ENCODE measurements at places on chromosomes 16 and 17.
A peak's percentile ranks its signal among the peaks of the same experiment; 100 is the strongest.

- peak overlapping the region; percentile 83 for H3K4me3 ChIP-seq
- peaks cover 52% of the 10 kb centered on the region for H3K4me1 ChIP-seq
- peak overlapping the region; percentile 98 for H3K27ac ChIP-seq
- no peaks in the 10 kb centered on the region for H3K27me3 ChIP-seq
- peak; percentile 96 for DNase-seq
- peaks cover 47% of the 10 kb centered on the region for H3K36me3 ChIP-seq
These were observed 742 bp downstream of the PFN1 start for GRCh38 chr17:4947411-4948165.

GRCh38 chr17:30780343-30780742 is 44.1 kb downstream of the CRLF3 start:
- H3K27ac ChIP-seq: peak overlapping the region; percentile 19
- no peaks in the 10 kb centered on the region for H3K4me1 ChIP-seq
- peaks cover 82% of the 10 kb centered on the region for H3K36me3 ChIP-seq
- DNase-seq: no peak
- H3K27me3 ChIP-seq: no peaks in the 10 kb centered on the region
- no peak overlapping the region for H3K4me3 ChIP-seq

DNA sequence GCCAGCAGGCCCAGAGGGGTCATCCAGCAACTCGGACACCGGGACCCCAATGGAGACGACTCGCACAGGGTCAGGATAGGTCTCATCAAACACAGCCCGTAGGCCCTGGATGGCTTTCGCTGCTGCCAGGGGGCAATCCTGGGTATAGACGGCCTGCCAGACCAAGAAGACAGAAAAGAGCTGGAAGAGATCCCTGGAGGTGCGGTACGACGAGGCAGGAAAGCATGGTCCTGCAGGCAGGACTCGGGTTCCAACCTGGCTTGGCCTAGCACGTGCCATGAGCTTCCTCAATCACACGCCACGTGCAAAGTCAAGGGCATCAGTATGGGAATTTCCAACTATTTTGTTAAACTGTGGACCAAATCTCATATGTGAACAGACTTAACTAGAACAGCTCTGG is 6.3 kb upstream of the EXOSC6 start:
- no peaks in the 10 kb centered on the region for H3K4me1 ChIP-seq
- no peaks in the 10 kb centered on the region for H3K27me3 ChIP-seq
- H3K36me3 ChIP-seq: peaks cover 94% of the 10 kb centered on the region

GRCh38 chr16:58011652-58012051 is 10.4 kb downstream of the USB1 start:
- H3K27me3 ChIP-seq: no peaks in the 10 kb centered on the region
- no peak for DNase-seq
- H3K36me3 ChIP-seq: peaks cover 96% of the 10 kb centered on the region
- no peak overlapping the region for H3K27ac ChIP-seq
- H3K4me3 ChIP-seq: no peak overlapping the region

DNA sequence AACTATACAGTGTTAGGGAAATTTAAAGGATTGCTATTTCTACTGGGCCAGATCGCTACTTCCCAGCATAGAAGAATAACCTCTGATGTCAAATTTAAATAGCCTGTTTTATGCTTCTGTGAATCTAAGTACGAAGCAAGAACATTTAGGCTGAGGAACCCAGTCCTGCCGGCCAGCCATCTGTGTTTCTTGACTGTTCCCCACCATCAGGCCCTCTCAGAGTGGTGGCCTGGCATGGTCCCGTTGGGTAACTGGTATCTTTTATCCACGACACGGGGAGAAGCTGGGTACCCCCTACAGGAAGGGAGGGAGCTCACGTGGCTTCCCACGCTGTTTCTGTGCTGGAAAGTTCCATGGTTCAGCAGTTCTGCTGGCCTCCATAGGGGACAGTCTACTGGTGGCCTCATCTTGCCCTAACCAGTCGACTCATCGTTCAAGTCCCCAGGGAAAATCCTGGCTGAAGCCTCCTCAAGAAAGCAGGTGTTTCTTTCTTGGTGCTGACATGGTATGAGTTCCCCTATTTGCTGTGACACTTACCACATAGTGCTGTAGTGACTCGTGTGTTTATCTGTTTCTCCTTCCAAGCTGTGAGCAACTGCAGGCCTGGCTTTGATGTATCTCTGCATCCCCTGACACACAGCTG is 201.7 kb upstream of the NLRP1 start:
- H3K36me3 ChIP-seq: no peaks in the 10 kb centered on the region
- H3K4me1 ChIP-seq: no peaks in the 10 kb centered on the region
- H3K4me3 ChIP-seq: no peak overlapping the region
- H3K27me3 ChIP-seq: no peaks in the 10 kb centered on the region
- H3K27ac ChIP-seq: no peak overlapping the region
- no peak for DNase-seq

DNA sequence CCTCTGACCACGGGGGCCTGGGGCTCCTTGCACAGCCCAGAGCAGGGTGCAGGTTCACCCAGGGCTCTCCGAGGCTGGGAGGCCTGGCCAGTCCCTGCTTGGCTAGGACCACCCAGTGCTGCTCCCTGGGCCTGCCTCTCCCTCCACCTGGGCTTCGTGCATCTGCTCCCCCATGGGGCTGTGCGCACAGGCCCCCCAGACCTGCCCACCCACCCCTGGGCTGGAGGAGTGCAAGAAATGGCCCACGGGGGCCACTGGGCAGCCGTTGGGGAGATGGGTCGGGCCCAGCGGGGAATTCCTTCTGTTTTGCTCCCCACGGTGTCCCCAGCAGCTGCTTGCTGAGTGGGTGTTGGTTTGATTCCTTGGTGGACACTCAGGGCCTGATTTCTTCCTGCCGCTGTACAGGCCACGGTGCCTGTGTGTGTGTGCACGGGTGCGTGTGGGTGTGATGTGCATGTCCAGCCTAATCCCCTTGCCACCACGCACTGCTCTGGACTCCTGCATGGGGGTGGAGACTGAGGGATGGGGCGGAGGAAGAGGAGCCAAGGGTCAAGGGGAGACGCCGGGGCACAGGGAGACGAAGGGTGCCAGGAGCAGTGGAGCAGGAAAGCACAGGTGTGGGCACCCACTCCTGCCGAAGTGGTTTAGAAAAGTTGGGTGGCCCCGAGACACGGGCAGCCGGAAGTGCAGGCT is 8.5 kb downstream of the PRSS27 start:
- no peak overlapping the region for H3K27ac ChIP-seq
- no peaks in the 10 kb centered on the region for H3K36me3 ChIP-seq
- H3K4me3 ChIP-seq: no peak overlapping the region
- DNase-seq: peak; percentile 59
- H3K27me3 ChIP-seq: no peaks in the 10 kb centered on the region

DNA sequence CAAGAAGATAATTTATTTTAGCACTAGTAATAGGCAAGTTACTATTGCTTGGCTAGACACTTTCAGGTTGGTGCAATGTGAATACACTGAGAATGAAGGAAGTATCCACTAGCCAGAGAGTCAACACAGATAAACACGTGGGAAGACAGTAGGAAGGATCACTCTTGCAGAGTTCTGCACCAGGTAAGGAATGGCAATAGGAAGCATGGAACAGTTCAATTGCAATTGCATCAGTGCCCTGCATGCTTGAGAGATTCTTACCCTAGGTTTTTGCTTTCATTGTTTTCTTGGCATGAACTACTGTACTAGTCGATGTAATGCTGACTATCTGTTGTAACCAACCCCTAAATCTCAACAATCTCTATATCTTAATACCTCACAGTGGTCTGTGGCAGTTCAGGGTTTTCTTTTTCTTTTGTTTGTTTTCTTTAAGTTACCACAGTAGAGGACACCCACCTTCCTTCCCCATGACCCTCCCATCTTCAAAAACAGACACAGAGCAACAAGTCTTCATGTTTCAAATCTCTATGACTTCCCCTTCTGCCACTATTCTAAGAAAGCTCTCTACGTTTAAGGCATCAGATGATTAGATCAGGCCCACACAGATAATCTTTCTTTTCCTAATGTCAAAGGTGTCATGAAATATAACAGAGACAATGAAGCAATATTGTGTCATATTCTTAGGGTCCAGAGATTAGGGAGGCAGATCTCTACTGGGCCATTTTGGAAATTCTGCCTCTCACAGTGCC is 18.1 kb upstream of the ABCA8 start:
- no peak overlapping the region for H3K4me3 ChIP-seq
- no peaks in the 10 kb centered on the region for H3K36me3 ChIP-seq
- no peaks in the 10 kb centered on the region for H3K4me1 ChIP-seq
- H3K27ac ChIP-seq: no peak overlapping the region

DNA sequence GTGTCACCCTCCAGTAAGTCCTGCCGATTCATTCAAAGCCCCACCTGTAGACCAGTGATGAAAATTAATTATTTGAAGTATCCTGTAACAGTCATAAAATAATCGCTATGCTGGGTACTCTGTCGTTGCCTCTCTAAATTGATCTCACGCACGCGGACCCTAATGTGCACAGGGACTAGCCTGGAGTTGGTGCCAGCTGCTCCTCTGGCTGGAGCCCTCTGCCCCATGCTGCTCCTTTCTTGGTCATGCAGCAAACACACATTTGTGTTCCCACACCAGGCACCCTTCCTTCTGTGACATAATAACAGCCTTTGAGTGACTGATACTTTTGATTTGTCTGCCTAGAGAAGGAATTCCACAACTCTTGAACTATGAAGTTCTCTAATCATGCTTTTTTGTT is 16.0 kb downstream of the RAB11FIP3 start:
- no peaks in the 10 kb centered on the region for H3K4me1 ChIP-seq
- no peak overlapping the region for H3K4me3 ChIP-seq
- H3K36me3 ChIP-seq: peaks cover 6% of the 10 kb centered on the region
- H3K27me3 ChIP-seq: no peaks in the 10 kb centered on the region
- no peak overlapping the region for H3K27ac ChIP-seq

GRCh38 chr16:67105246-67105645 is 4.5 kb upstream of the PHAF1 start:
- no peaks in the 10 kb centered on the region for H3K36me3 ChIP-seq
- H3K4me1 ChIP-seq: no peaks in the 10 kb centered on the region
- no peak for DNase-seq
- peak overlapping the region; percentile 37 for H3K27ac ChIP-seq

Data from spleen (tissue), 13 donors.